ENCODE measurements at places on chromosomes 4 and X. TPM values are rescaled to one million over a fixed set of nuclear protein-coding genes. Genes with fewer than 3 reads are reported as not detected.

The CT45A1 gene
- total RNA-seq: not detected

DNA sequence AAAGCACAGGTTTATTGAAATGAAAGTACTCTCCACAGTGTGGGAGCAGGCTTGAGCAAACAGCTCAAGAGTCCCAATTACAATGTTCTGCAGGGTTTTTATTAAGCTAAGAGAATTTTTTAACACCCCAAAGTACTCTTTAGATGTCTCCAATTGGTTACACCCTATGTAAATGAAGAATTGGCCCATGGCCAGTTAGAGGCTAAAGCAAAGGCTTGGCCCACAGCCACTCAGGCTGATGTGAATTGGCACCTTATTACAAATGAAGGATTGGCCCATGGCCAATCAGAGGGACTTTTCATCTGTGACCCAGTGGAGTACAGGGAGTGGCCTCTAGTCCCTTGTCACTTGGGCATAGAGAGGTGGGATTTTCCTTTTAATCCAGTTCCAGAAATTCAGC lies 30.1 kb upstream of the IQCM start:
- no peak for DNase-seq

DNA sequence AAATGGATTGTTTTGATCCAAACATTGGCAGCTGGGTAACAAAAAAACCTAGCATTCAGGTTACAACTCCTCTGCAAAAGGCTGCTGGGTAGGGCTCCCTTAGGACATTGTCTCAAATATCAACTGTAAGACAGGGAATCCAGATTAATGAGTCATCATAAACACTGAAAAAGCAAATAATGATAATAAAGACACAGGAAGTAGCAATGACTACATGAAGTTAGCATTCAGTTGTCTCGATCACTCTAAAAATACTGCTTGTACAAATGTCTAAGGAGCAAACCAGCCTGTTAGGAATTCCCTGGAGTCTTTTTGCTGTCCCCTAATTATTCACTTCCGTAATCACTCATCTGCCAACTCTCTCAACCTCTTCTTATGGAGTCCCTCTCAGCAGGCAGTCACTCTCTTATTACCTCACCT lies 259.2 kb downstream of the GPC3 start:
- DNase-seq: no peak

- DNase-seq: no peak
Observed at GRCh38 chrX:1144293-1144692, 68.2 kb downstream of the CRLF2 start.

DNA sequence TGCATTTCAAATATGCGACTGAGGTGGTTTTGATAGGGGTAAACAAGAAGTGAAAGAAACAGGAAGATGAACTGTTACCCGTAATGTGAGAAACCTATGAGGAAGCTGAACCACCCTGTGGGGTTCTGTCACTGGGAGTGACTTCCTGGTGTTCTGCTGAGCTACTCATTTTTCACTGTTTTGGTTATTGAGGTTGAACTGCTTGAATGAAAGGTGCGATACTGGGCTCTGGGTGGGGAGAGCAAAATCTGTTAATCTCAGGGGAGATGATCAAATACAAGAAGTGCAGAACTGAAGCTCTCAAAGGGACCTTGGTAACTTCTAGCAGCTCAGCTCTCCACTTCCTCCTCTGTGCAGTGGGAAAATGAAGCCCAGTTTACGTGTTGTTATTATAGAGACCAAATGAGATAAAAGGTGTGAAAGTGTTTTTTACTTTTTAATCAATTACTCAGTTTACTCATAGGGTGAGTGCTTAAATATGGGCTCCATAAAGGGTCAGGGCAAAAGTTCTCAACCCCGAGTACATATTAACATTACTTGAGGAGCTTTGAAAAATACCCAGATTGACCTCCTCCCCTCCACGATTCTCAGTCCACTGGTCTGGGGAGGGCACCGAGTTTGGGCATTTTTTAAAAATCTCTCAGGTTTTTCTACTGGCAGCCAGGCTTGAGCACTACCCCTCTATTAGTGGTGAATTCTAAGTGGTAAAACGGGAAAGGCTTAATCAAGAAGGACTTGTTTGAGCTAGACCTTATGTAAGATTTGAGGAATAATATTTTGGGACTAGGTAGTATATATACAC lies 66.7 kb downstream of the COQ2 start:
- DNase-seq: no peak

- no peak for DNase-seq
Observed at GRCh38 chr4:119655111-119655837, 26.7 kb upstream of the PDE5A start.

- no peak for DNase-seq
Observed at GRCh38 chrX:65609237-65609636, 58.2 kb upstream of the MSN start.

GRCh38 chr4:112857461-112857860 lies 192.0 kb upstream of the ANK2 start:
- DNase-seq: no peak

Data from right atrium auricular region (tissue), 2 donors.